ENCODE measurements at places on chromosomes 7 and 10.

- no peak for DNase-seq
Measured at GRCh38 chr10:54909165-54909564, 108.1 kb upstream of the PCDH15 start.

- no peak for DNase-seq
Measured at GRCh38 chr7:43625980-43626379, 43.1 kb downstream of the STK17A start.

DNA sequence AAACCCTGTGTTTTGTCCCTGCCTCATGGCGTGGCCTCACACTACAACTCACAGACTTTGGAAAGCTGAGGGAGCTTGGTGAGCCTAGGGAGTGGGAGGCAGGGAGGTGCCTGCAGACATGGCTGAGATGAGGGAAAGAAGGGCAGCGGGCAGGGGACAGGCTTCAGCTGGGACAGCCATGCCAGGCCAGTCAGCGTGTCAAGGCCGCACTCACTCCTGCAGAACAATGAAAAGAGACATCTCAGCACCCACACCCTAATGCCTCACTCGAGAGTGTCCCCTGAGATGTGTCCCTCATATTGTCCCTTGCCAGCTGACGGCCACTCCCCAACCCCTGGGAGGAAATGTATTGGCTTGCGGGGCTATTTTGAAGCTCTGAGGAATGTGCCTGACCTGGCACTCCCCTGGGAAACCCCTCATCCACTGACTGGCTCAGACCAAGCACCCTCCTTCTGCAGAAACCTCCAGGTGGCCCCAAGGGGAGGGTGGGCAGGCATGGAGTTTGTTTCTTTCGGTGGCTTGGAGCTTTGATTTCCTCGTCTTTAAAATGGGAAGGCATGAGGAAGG lies 31.6 kb downstream of the SH3PXD2A start:
- DNase-seq: no peak

GRCh38 chr10:91077549-91078071 lies 142.9 kb upstream of the PCGF5 start:
- no peak for DNase-seq

GRCh38 chr10:130747946-130748345 lies 563.6 kb downstream of the TCERG1L start:
- no peak for DNase-seq

DNA sequence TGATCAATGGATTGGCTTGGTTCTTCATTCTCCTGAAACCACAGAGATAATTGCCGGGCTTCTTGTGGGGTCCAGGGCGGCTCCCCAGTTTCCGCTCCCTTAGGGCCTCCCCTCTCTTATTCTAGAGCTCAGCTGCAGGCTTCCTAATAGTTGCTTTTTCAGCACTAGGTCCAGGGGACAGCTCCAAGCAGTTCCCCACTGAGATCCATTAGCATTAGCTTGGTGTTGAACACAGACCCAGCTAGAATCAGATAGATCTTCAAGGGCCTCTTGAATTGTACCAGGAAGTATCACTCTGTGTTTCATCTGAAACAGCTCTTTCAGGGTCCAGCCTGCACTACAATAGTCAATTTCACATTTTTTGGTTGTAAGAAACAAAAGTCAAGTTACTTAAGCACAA lies 238.7 kb downstream of the SEC23IP start:
- DNase-seq: no peak

DNA sequence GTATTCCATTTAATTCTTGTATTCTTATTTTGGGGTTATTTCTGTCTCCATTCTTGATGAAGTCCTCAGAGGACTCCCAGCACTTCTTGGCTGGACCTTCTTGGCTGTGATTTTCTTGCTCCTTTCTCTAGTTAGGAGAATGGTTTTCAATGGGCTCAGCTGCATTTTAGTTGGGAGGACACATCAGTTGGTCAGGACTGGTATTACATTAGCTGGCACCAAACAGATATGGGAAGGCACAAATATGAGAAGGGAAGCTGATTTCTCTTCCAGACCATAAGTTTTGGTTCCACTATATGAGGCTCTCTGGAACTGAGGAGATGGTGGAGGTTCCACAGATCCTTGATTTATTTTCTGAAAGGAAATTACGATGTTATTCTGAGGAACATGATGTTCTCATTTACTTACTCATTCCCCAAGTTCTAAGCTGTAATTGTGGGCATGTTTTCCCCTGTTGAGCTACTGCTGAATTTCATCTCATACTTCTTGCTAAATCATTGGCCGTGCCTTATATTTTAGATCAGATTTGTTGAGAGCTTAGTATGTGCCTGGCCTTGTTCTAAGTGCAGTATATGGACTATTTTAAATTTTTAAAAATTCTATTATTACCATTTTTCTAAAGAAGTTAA lies 261.0 kb downstream of the THSD7A start:
- DNase-seq: no peak

GRCh38 chr7:36469236-36469635 lies 79.6 kb downstream of the ANLN start:
- no peak for DNase-seq

- no peak for DNase-seq
Measured at GRCh38 chr7:102469351-102469971, 4.7 kb downstream of the LRWD1 start.

DNA sequence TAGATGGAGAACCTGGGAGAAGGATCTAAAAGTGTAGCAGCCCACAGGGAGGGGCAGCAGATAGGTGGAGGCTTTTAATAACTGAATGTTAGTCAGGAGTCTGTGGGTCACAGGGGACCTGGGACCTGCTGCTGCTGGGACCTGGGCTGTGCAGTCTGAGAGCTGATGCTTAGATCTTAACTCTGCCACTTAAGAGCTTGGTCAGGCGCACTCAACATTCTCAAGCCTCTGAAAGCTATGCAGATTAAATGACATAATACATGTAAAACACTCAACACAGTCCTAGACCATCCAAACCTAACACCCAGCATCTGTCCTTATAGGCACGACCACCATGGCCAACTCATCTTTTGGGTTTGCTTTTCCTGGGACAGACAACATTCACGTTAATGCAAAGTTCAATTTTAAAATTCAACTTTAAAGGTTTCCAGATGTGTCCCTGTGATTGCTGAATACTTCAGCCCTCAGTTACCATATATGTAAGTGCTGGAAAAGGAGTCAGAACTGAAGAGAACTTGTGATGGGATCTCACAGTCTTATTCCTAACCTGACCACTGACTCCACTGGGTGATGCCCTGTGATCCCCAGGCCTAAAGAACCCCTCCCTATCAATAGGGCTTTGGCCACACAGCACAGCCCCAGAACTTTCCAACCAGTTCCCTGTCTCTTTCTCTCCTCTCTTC lies 321.0 kb downstream of the PLXNA4 start:
- no peak for DNase-seq

- DNase-seq: peak; percentile 89
Measured at GRCh38 chr7:1169409-1170368, 9.7 kb upstream of the ZFAND2A start.

- DNase-seq: no peak
Measured at GRCh38 chr10:119355930-119356329, 148.6 kb downstream of the GRK5 start.

Data from activated CD8-positive, alpha-beta memory T cell treated with anti-CD3 and anti-CD28 coated beads for 1 hour (primary cell).